ENCODE measurements at places on chromosomes 16 and 17. TPM values are rescaled to one million over a fixed set of nuclear protein-coding genes. Genes with fewer than 3 reads are reported as not detected.

The ZNF778 gene
- 6.9 TPM for total RNA-seq

The LUC7L3 gene
- 19.7 TPM for total RNA-seq

The GALR2 gene
- not detected for total RNA-seq

The PSMC3IP gene
- total RNA-seq, result 13.2 TPM

The PLEKHG4 gene
- 26.1 TPM for total RNA-seq

The ZG16 gene
- total RNA-seq, result not detected

The NPTX1 gene
- 0.15 TPM for total RNA-seq

The CTRB1 gene
- total RNA-seq, result not detected

The MAZ gene
- total RNA-seq, result 171 TPM

The KATNIP gene
- total RNA-seq, result 9.3 TPM

The EPX gene
- total RNA-seq, result not detected

The TLCD3B gene
- 0.34 TPM for total RNA-seq

The CAVIN1 gene
- 888 TPM for total RNA-seq

The ASB16 gene
- not detected for total RNA-seq

The CDRT15L2 gene
- total RNA-seq, result not detected

The SGCA gene
- not detected for total RNA-seq

The SLC38A7 gene
- 16.8 TPM for total RNA-seq

The CCL5 gene
- total RNA-seq, result 4.7 TPM

The PIK3R5 gene
- total RNA-seq, result not detected

The ITGAD gene
- not detected for total RNA-seq

The GPR139 gene
- total RNA-seq, result not detected

The ANKFY1 gene
- 21.7 TPM for total RNA-seq

The MT1E gene
- 306 TPM for total RNA-seq

The TEX19 gene
- total RNA-seq, result not detected

The NPIPB9 gene
- not detected for total RNA-seq

The TP53TG3D gene
- not detected for total RNA-seq

The KRTAP3-1 gene
- total RNA-seq, result not detected

The PLLP gene
- 2.1 TPM for total RNA-seq

The OGFOD3 gene
- 41.1 TPM for total RNA-seq

The CARD14 gene
- 0.44 TPM for total RNA-seq

The SLC6A2 gene
- not detected for total RNA-seq

The SLC7A5 gene
- 29.2 TPM for total RNA-seq

The KRTAP4-3 gene
- not detected for total RNA-seq

The SMIM36 gene
- not detected for total RNA-seq

The RILP gene
- total RNA-seq, result 31.9 TPM

The CRHR1 gene
- not detected for total RNA-seq

The TAF15 gene
- total RNA-seq, result 21.8 TPM

The IKZF3 gene
- total RNA-seq, result not detected

The FAM117A gene
- total RNA-seq, result 9.3 TPM

The KRT39 gene
- total RNA-seq, result not detected

The CMTM2 gene
- not detected for total RNA-seq
